ENCODE measurements at places on chromosomes 11 and 22.

- no peak for DNase-seq
Measured at GRCh38 chr22:16651217-16651616, 58.6 kb upstream of the CCT8L2 start.

DNA sequence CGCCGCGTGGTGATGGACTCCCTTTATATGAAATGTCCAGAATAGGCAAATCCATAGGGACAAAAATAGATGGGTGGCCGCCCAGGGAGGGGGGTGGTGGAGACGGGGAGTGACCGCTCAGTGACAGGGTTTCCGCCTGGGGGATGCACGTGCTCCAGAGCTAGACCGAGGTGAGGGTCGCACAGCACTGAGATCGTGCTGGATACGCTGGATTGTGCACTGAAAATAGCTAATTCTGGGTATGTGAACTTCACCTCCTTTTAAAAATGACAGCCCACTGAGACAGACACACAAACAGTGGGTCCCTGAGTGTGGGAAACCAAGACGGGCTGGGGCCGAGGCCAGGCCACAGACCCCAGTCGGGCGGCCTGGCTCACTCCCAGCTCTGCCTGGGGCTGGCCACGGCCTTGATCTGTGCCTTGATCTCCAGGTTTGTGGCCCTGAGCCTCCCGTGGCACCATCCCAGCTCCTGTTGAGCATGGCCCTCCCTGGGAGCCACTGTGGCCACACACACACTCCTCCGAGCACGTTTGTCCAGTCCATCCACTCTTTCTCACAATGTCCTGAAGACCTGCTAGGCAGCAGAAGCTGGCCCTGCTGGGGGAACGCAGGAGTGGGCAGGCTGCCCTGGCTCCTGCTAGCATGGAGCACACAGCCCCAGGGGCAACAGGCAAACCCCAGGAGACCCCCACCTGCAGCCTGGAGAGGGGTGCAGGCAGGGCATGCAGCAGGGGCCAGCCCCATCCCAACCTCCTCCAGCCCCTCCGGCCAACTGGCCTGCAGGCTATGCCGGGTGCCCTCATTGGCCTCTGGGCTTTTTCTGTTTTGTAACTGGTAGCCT lies 41.0 kb upstream of the TH start:
- DNase-seq: no peak

DNA sequence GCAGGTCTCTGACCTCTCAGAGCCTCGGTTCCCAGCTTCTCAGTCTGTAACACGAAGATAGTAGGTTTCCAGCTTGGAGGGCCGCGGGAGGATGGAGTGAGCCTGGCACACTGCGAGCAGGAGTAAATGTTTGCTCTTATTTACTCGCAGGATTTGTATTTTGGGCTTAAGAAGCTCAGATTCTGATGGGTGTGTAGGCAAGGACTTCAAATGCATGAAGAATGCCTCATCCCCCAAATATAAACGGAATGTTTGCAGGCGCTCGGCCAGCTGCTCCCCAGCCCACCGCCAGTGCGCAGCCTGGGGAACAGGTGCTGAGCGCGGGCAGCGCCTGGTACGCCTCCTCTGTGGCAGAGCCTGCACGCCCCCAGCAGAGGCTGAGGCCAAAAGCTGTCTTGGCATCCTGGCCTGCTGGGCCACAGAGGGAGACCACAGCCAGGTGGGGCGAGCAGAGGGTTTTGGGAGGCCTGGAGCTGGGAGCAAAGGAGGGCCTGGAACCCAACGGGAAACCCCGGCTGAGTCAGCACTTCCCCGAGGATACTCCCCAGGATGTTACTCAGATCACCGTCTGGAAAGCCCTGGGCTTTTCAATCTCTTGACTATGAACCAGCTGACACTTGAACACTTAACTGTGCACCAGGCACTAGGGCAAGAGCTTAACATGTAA lies 9.4 kb downstream of the EHD1 start:
- no peak for DNase-seq

GRCh38 chr22:44096736-44097135 lies 72.6 kb downstream of the PARVB start:
- DNase-seq: no peak

DNA sequence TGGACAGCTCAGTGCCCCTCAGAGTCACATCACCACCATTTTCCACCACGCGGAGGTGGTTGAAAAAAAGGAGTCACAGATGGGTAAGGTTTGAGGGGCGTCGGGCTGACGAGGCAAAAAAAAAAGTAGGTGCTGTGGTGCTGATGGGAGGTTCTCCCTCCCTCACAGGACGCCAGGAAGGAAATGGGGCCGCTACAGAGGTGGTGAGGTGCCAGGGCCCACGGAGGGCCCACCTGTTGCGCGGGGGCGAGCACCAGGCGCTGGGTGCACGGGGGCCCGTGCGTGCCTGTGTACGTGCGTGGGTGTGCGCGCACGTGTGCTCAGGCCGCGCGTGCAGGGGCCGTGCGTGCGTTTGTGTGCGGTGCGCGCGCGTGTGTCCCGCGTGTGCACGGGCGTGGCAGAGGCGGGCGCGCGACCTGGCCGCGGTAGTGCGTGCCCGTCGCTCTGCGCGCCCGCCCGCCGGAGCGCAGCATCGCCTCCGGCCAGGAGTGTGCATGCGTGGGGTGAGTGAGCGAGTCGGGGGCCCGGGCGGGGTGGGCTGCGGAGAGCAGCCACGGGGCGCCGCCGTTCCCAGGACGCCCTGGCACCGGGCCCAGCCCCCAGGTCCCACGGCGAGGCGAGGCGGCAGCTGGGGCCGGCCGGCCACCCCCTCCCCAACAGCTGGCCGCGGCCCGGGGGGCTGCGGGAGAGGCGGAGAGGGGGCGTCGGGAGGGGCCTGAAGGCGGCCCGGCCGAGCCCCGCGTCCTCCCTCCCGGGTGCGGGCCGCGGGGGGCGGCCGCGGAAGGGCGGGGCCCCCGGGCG lies 2.8 kb downstream of the PDGFB start:
- no peak for DNase-seq

DNA sequence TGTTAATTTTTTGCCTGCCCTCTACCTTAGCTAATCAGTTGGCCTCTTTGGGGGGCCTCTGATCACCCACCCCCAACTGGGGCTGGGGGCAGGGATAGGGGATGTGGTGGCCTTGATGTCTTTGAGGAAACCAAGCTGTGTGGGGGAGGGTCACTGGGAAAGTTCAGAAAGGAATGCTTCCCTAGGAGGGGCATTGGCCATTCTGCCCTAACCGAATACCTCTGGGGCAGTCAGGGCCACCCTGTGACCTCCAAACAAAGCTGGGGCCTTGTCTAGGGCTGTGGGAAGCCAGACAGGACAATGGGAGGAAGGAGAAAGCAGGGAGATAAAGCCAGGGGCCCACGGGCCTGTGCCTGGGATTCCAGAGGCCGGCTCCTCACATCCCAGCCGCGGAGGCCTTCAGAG lies 97.5 kb downstream of the TSPAN18 start:
- no peak for DNase-seq

DNA sequence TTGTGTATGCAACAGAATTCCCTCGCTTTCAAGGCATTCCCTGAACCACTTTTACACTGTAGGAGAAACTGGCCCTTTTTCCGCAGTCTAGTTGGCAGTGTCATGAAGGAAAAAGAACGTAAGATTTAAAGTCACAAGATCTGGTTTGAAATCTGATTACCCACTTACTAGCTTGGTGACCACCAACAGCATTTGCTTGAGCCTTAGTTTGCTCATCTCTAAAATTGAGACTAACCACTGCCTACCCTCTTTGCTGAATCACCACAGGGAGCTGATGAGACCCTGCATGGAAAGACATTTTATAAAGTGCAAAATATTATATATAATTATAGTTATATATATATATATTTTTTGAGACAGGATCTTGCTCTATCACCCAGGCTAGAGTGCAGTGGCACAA lies 39.4 kb downstream of the SYTL2 start:
- DNase-seq: no peak

DNA sequence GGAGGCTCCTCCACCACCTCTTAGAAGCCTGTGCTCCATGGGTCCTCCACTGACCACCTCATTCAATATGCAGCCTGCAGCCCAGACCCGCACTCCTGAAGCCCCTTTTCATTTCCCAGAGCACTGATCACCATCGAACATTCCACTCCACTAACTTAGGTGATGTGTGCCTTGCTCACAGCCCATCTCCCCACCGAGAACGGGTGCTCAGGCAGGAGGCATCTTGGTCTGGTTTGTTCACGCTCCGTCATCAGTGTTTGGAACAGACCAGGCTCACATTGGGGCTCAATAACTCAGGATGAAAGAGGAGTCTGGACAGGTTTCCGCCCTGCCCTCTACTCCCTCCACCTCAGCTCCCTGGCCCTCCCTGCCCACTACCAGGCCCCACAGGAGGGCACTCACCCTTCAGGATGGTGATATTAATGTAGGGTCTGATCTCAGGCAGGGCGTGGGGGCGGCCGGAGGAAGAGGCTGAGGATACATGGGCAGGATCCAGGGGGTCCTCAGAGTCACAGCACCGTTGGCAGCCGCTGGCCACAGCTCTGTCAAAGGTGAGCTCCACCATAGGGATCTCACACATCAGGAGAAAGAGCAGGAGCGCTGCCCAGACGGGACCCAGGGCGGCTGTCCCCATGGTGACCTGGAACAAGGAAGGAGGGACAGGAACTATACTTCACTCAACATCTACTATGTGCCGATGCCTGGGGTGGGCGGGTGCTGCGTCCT lies 3.1 kb downstream of the C1QTNF6 start:
- DNase-seq: no peak

- no peak for DNase-seq
Measured at GRCh38 chr11:6817694-6818093, 18.2 kb upstream of the OR6A2 start.

DNA sequence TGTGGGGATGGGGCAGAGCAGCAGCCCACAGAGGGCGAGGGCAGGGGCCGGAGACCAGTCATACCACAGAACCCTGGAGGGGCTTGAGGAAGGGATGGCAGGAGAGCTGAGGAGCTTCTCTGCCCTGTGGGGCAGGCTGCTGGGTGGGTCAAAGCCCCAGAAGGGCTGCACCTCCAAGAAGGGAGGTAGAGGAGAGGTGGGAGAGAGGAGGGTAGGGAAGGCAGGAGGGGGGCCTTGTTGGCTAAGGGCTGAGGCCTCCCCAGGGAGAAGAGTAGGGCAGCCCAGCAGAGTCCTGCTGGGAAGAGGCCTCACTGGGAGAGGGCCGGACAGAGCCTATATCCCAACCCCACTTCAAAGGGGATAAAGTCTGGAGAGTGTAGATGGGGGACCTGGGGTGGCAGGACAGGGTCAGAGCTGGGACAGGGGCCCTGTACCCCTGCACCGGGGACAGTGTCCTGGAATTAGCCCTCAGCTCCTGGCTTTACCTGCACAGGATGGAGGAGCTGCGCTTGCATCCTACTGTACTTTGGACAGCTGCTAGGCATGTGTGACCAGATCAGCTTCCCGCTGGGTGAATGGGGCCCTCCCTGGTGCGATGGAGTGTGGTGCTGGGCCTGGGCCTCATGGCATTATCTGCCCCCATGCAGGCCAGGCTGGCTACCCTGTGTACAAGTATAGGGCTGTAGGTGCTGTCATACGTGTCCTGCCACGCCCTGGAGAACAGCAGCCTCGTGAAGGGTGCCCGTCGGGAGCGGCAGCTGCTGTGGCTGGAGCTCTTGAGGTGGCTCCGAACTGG lies 7.3 kb downstream of the DGCR6L start:
- DNase-seq: no peak

- DNase-seq: no peak
Measured at GRCh38 chr22:49199224-49199623, 628.4 kb downstream of the BRD1 start.

DNA sequence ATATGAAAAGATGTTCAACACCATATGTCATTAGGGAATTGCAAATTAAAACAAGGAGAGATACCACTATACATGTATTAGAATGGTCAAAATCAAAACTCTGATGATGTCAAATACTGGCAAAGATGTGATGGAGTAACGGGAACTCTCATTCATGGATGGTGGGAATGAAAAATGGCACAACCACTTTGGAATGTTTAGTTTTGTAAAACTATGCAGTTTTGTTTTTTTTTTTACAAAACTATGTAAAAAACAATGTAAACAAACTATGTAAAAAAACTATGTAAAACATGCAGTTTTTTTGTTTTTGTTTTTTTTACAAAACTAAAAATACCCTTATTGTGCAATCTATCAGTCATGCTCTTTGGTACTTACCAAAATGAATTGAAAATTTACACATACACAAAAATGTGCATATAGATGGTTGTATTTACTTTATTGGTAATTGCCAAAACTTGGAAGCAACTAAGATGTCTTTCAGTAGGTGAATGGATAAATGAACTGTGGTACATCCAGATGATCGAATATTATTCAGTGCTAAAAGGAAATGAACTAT lies 5.0 kb upstream of the USP47 start:
- no peak for DNase-seq

Measured in activated CD4-positive, CD25-positive, alpha-beta regulatory T cell treated with anti-CD3 and anti-CD28 coated beads, Interleukin-2, amount 50 U/mL, for 16 hours (primary cell).